ENCODE measurements at places on chromosomes 4 and X.
A peak's percentile ranks its signal among the peaks of the same experiment; 100 is the strongest.

- no peak overlapping the region for H3K27ac ChIP-seq
- DNase-seq: no peak
- H3K27me3 ChIP-seq: no peaks in the 10 kb centered on the region
- no peaks in the 10 kb centered on the region for H3K4me1 ChIP-seq
Observed at GRCh38 chrX:78555401-78555980, 103.6 kb downstream of the RTL3 start.

DNA sequence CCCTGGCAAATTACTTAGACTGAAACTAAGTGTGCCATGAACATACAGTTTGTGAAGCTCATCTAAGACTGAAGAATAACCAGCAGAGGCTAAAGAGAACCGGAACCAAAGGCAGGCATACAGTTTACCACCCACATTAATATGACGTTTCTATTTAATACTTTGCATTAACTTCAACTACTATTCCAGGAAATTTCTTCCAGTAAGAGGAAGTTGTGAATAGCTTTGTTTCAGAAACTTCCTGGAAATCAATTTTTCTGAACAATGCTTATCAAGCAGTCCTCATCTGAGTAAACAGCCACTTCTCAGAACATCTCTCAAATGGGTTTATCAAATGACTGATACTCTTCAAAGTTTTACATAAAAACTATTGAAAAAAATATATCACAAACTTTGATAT lies 252.7 kb downstream of the OPHN1 start:
- no peak overlapping the region for H3K27ac ChIP-seq
- H3K4me1 ChIP-seq: no peaks in the 10 kb centered on the region
- no peak for DNase-seq
- H3K4me3 ChIP-seq: no peak overlapping the region
- no peaks in the 10 kb centered on the region for H3K27me3 ChIP-seq
- no peaks in the 10 kb centered on the region for H3K36me3 ChIP-seq

- no peak overlapping the region for H3K4me3 ChIP-seq
- H3K36me3 ChIP-seq: no peaks in the 10 kb centered on the region
- no peaks in the 10 kb centered on the region for H3K4me1 ChIP-seq
- no peaks in the 10 kb centered on the region for H3K27me3 ChIP-seq
- no peak overlapping the region for H3K27ac ChIP-seq
- DNase-seq: no peak
Observed at GRCh38 chrX:20969565-20969964, 404.7 kb upstream of the CNKSR2 start.

GRCh38 chr4:177718514-177718913 lies 276.3 kb upstream of the AGA start:
- no peak overlapping the region for H3K27ac ChIP-seq
- DNase-seq: no peak
- no peaks in the 10 kb centered on the region for H3K36me3 ChIP-seq
- H3K27me3 ChIP-seq: peaks cover 9% of the 10 kb centered on the region
- no peaks in the 10 kb centered on the region for H3K4me1 ChIP-seq
- no peak overlapping the region for H3K4me3 ChIP-seq

GRCh38 chr4:24570172-24570571 lies 14.2 kb downstream of the DHX15 start:
- H3K4me3 ChIP-seq: no peak overlapping the region
- H3K36me3 ChIP-seq: peaks cover 74% of the 10 kb centered on the region
- no peaks in the 10 kb centered on the region for H3K27me3 ChIP-seq
- H3K27ac ChIP-seq: peak overlapping the region; percentile 52
- DNase-seq: no peak
- peaks cover 74% of the 10 kb centered on the region for H3K4me1 ChIP-seq

DNA sequence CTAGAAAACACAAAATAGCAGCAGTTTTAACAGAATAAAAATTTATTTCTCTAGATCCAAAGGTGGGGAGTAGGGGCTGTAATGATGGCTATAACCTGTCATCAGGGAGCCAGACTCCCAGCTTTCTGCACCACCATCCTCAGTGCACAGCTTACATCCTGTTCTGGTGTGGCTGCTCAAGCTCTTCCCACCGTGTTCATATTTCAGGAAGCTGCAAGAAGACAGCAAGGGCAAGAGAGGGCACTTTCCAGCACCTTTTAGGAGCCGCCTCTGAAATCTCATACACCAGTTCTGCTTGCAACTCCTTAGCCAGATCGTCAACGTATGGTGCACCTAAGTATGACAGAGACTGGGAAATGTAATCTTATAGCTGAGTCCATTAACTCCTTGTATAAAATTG lies 253.7 kb downstream of the CENPC start:
- no peaks in the 10 kb centered on the region for H3K27me3 ChIP-seq
- no peak overlapping the region for H3K4me3 ChIP-seq
- H3K4me1 ChIP-seq: no peaks in the 10 kb centered on the region
- H3K27ac ChIP-seq: no peak overlapping the region

- H3K4me3 ChIP-seq: no peak overlapping the region
- no peaks in the 10 kb centered on the region for H3K27me3 ChIP-seq
- no peak for DNase-seq
Observed at GRCh38 chr4:69951602-69952001, 13.9 kb downstream of the CSN2 start.

GRCh38 chrX:123924186-123924585 lies 37.3 kb upstream of the STAG2 start:
- no peaks in the 10 kb centered on the region for H3K4me1 ChIP-seq
- H3K27ac ChIP-seq: no peak overlapping the region
- H3K27me3 ChIP-seq: no peaks in the 10 kb centered on the region
- no peak overlapping the region for H3K4me3 ChIP-seq

GRCh38 chrX:12327836-12328235 lies 189.6 kb downstream of the FRMPD4 start:
- no peak for DNase-seq
- H3K4me1 ChIP-seq: no peaks in the 10 kb centered on the region
- no peaks in the 10 kb centered on the region for H3K36me3 ChIP-seq
- H3K27ac ChIP-seq: no peak overlapping the region
- H3K27me3 ChIP-seq: no peaks in the 10 kb centered on the region

GRCh38 chrX:74453178-74453577 lies 31.9 kb downstream of the SLC16A2 start:
- peaks cover 6% of the 10 kb centered on the region for H3K4me1 ChIP-seq
- no peak for DNase-seq
- H3K36me3 ChIP-seq: no peaks in the 10 kb centered on the region
- no peaks in the 10 kb centered on the region for H3K27me3 ChIP-seq
- H3K27ac ChIP-seq: no peak overlapping the region

- H3K36me3 ChIP-seq: no peaks in the 10 kb centered on the region
- DNase-seq: no peak
- H3K4me1 ChIP-seq: no peaks in the 10 kb centered on the region
Observed at GRCh38 chr4:158129694-158130093, 43.1 kb downstream of the GASK1B start.
